ENCODE measurements at places on chromosomes 6 and 20.

DNA sequence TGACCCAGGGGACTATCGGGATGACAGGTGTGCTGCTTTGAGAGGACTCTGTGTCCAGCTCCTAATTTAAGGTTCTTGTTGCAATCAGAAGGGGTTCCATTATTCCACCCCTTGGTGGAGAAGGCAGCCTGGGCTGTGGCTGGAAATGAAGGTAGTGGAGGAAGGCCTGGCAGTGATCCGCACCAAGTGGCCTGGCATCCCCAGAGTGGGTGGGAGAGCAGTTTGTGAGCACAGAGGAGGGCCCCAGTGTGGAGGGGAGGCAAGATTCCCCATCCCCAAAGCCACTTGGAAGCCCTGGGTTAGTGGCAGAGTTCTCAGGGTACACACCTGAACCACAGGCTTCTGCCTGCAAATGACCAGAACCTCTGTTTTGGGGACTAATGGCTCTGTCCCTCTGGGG is 2.3 kb downstream of the TGM3 start:
- DNase-seq, result no peak

- DNase-seq, result no peak
Observed at GRCh38 chr6:33126101-33126714, 50.4 kb downstream of the HLA-DPB1 start.

GRCh38 chr6:159071843-159072769 is 27.3 kb upstream of the TAGAP start:
- no peak for DNase-seq

DNA sequence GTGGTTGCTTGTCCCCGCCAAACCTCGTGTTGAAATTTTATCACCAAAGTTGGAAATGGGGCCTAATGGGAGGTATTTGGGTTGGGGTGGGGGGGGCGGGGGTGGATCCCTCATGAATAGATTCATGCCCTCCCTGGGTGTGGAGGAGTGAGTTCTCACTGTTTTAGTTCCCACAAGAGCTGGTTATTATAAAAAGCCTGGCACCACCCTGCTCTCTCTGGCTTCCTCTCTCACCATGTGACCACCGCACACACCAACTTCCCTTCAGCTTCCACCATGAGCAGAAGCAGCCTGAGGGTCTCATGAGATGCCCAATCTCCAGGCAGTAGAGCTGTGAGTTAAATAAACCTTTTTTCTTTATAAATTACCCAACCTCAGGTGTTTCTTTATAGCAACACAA is 111.3 kb downstream of the PRDM1 start:
- no peak for DNase-seq

- no peak for DNase-seq
Observed at GRCh38 chr6:106547601-106548453, 81.5 kb downstream of the RTN4IP1 start.

- DNase-seq, result no peak
Observed at GRCh38 chr20:62120990-62121775, 1.1 kb upstream of the LSM14B start.

DNA sequence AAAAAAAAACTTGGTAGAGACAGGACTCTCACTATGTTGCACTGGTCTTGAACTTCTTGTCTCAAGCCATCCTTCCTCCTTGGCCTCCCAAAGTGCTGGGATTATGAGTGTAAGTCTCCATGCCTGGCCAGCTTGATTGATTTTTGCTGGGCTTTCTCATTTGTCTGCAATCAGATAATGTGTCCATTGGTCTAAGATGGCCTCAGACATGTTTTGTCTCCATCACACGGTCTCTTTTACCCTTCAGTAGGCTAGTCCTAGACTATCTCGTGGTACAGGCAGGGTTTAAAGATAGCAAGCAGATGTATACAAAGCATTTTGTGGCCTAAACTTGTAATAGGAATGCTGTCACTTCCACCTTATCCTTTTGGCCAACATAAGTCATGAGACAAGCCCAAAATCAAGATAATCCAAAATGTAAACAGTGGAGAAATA is 289.1 kb downstream of the TFAP2B start:
- no peak for DNase-seq

DNA sequence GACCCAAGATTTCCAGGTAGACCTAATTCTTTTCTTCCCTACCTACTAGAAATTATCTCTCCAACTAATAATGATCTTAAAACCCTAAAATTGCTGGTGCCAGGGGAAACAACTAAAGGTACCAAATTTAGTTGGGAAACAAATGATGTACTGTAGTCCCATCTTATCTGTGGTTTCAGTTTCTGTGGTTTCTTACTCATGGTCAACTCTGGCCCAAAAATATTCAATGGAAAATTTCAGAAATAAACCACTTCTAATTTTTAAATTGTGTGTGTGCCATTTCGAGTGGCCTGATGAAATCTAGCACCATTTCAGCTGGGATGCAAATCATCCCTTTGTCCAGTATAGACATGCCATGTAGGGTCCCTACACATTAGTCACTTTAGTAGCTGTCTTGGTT is 475.2 kb upstream of the EPHA7 start:
- DNase-seq, result no peak

DNA sequence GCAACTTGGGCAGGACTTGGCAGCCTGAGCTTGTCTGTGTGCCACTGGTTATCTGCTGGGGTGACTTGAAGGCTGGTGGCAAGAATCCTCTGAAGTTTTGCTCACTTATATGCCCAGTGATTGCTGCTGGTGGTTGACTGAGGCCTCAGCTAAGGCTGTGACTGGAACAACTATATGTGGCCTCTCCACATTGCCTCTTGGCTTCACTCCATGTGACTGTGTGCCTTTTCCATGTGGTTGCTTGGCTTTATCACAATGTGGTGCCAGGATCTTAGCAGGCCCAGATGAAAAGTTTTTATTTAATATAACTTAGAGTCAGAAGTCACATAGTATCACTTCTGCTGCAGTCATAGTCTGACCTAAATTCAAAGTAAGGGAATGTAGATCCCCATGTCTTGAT is 104.5 kb downstream of the ADAT2 start:
- DNase-seq, result no peak
